ENCODE measurements at places on chromosomes 11 and 22. TPM values are rescaled to one million over a fixed set of nuclear protein-coding genes. Genes with fewer than 3 reads are reported as not detected.

GAL3ST3 gene
- not detected for polyA plus RNA-seq

NRXN2 gene
- not detected for polyA plus RNA-seq

PPP1CA gene
- 564 TPM for polyA plus RNA-seq

LARGE2 gene
- 14.4 TPM for polyA plus RNA-seq

CASP5 gene
- not detected for polyA plus RNA-seq

PATE2 gene
- not detected for polyA plus RNA-seq

CDC45 gene
- polyA plus RNA-seq = 0.17 TPM

P2RX6 gene
- polyA plus RNA-seq = 0.33 TPM

RIC8A gene
- 103 TPM for polyA plus RNA-seq

CDCA5 gene
- polyA plus RNA-seq = 0.54 TPM

FOLR3 gene
- not detected for polyA plus RNA-seq

LAYN gene
- polyA plus RNA-seq = 0.21 TPM

SOX6 gene
- polyA plus RNA-seq = not detected

All from CD8-positive, alpha-beta memory T cell (primary cell).